NCI-H1105 treated with DMSO at 0.1 percent for 48 hours (cell line): ENCODE measurements at places on chromosomes 7 and 10.

DNA sequence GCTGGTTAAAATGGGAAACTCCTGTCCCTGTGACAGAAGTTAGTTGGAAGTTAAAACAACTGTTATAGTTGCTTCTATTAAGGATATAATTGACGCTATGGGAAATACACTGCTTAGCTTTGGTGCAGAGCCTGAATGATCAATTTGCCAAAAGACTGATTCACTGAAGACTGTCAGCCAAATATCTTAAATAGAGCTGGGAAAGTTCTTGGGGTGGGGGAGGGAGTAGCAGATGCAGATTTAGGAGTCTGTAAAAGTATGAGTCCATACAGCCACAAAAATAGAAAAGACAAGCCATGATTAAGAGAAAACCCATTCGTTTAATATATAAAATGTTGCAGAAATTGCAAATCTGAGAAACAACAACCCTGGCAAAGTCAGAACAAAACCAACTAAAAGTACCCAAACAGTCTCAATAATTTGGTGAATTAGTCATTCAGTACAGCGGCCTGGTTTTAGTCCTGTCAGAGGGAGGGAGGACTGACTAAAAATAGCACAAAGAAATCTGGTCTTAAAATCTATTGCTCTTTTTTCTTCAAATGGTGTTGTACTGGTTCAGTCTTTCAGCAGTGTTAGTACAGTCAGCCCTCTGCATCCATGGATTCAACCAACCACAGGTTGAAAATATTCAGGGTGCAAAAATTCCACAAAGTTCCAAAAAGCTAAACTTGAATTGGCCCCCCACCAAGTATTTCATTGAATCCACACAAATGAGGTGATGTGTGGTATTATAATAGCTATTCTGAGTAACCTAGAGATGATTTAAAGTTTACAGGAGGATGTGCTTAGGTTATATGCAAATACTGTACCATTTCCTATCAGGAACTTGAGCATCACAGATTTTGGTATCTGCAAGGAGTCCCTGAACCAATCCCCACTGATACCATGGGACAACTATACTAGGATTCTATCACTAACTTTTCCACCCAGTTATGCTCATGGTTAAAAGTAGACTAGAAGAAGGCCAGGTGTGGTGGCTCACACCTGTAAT lies 30.0 kb downstream of the STK17A start:
- DNase-seq: no peak

- no peak for DNase-seq
These were observed 150.7 kb upstream of the RSU1 start for GRCh38 chr10:16967866-16968415.

GRCh38 chr10:51615764-51616298 lies 83.6 kb downstream of the CSTF2T start:
- DNase-seq: no peak

- no peak for DNase-seq
These were observed 31.5 kb upstream of the SLC13A1 start for GRCh38 chr7:123231021-123232000.
